ENCODE measurements at places on chromosomes 16 and 17. TPM values are rescaled to one million over a fixed set of nuclear protein-coding genes. Genes with fewer than 3 reads are reported as not detected.

MT1E gene
- 89.4 TPM for total RNA-seq

DNA sequence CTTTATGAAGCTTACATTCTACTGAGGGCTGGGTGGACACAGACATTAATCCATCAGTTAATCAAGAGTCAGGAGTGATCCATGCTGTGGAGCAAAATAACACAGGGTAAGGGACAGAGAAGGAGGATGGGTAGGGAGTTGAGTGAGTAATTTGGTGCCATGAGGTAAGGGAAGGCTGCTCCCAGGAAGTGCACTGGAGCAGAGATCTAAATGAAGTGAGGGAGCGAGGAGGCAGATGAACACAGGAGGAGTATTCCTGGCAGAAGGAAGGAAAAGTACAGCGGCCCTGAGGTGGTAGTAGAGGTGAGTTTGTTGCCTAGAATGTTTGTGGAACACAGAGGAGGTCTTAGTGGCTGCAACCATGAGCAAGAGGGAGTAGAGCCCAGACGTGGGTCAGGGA is 34.8 kb downstream of the ASIC2 start:
- no peak for DNase-seq

- no peak for DNase-seq
Measured at GRCh38 chr17:15371376-15372130, 30.2 kb upstream of the TEKT3 start.

DNA sequence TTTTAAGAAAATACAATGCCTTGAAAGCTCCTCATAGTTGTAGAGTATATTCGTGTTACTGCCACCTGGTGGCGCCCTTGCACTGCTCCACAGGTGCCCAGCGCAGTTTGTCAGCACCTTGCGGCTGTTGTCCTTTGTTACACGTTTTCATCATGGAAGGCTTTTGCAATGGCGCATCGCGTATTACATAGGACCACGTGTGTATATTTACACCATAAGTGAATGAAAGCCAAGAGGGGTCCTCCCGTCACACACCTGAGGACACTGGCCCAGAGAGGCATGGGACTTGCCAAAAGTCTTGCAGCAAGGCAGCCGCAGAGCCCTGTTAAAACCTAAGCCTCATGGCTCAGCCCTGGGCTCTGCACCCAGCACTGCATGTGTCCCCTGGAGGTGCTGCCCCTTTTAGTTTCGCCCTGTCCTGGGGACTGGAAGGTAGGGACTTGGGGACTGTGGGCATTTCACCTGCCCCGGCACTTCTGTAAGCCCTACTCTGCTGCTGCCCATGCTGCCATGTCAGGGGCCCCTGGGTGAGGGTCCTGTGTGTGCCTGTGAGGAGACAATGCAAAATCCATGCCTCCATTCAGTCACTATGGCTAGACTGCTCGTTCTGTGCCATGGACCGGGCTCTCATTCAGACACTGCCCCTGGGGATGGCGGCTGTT is 24.3 kb downstream of the POLR3E start:
- peak; percentile 61 for DNase-seq

DNA sequence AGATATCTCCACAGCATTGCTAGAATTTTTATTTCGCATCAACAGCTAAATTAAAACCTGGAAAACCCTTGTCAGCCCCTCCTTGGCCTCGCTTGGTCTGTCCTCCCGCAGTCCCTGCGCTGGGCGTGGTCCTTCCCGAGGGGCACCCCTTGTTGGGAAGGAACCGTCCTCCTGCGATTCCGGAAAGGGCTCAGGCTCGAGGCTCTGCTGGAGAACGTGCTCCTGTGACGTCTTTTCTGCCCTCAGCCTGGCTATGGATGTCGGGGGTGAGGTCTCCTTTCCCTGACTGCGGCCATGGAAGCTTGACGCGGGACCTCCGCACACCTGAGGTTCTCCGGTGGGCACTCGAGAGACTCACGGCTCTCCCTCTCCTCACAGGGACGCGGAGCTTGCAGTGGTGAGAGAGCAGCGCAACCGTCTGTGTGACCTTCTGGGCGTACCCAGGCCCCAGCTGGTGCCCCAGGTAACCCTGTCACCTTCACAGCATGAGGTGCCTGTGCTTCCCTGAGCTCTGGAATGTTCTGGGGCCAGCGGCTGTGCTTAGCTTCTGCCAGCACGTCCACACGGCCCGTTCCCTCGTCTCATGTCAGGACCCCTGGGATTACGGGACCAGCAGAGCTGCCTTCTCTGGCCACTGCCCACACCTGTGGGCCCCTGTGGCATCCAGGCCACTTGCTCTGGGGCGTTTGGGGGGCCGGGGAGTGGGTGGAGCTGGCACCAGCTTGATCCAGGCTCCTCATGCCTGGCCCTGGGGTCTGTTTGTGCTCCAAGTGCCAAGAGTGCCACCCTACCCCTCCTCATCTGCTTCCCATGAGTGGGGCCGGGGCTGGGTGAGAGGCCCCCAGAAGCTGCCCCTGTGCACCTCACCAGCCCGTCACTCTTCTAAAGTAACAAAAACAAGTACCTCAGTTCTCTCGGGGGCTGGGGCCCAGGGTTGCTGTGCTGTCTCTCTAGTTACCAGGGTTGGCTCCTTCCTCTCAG is 101.5 kb upstream of the ZNF750 start:
- DNase-seq, result no peak

SCARF1 gene
- 0.47 TPM for total RNA-seq

DNA sequence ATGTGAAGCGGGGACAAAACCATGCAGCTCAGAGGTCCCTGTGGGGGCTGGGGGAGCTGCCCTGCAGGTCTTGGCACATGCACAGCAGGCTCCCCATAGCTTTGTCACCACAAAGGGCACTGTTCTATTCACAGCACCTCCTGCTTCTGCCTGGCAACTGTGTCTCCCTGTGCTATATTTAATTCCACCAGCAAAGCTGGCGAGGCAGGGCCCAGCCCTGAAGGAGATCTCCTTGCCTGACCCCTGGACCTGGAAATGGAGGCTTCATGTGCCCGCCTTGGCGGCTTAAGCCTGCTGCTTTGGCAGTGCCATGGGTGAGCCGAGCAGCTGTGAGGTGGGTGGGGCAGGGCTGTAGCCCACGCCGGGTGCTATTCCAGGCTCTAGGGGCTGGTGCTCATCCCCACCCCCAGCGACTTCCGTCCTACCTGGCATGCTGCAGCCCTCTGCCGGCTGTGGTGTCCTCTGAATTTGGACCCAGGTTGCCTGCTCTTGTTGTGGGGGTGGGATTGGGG is 6.8 kb downstream of the LDHD start:
- DNase-seq, result peak; percentile 47

DNA sequence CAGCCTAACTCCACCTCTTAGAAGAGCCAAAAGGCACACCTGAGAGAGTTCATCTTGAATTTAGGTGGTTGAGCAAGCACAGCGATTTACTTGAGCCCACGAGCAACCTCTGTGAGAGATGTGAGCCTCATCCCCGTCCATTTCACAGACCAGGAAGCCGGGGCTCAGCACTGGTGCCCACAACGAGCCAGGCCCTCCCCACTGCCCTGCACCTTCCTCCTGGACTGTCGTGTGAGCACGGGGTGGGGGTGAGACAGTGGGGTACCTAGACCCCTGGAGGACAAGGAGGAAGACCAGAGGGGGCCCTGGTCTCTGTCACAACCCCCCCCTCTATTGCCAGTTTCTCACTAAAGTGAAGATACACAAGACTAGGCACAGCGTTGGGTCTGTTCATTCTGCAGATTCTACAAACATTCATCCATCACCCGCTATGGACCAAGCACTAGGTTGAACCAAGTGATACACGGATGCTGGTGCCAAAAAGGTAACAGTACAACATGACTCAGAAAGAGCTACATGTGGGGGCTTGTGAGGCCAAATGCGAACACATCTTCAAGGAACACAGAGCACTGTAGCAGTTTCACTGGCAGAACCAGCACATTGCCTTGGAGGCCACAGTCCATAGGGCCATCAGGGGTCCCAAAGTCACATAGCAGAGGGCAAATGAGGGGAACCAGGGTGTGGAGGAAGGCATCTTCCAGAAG is 231.9 kb downstream of the PARN start:
- peak; percentile 10 for DNase-seq

AGRP gene
- total RNA-seq, result not detected

- no peak for DNase-seq
Measured at GRCh38 chr16:47664653-47665325, 203.7 kb downstream of the PHKB start.

IKZF3 gene
- not detected for total RNA-seq

GRCh38 chr17:59165933-59166342 is 10.4 kb downstream of the PRR11 start:
- DNase-seq, result peak; percentile 58

GRCh38 chr17:74860872-74861661 is 1.4 kb upstream of the GRIN2C start:
- DNase-seq, result no peak

- DNase-seq, result peak; percentile 92
Measured at GRCh38 chr16:86680162-86680561, 101.8 kb downstream of the FOXL1 start.

DNA sequence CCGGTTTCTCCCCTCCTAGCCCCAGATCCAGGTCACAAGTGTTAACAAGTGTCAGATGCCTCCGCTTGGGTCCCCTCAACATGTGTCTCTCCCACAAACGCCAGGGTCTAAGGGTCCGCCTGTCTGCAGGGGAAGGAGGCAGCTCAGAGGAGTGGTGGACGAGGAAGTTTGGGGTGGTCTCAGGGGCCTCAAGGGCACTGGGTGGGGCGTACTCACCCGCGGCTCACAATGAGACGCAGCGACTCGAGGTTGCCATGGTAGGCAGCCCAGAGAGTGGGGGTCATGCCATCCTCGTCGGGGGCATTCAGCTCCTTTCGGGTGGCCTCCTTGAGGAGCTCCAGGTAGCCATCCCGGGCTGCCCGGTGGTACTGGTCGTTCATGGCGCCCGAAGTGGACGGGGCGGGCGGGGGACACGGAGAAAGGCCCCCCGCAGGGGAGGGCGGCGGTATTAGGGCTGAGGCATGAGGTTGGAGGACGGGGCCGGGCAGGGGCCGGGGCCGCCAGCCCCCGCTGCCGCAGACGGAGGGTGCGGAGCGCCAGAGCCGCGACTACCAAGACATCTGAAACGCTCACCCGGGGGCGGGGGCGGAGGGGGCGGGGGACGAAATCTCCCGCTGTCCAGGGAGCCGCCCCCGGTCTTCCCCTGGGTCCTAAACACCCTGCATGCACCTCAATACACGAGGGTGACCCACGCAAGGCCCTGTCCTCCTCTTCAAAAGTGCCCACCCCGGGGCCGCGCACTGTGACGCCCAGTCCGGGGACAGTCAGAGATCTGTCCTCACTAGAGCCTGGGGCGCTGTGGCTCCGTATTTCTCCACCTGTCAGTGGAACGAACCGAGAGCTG is at the start of gene USH1G:
TSS of gene USH1G (minus strand) at position 562 of the 844 bp plus-strand sequence. CDS start at position 380, 182 bp downstream.
- no peak for DNase-seq

GRCh38 chr16:85164838-85165516 is 52.7 kb upstream of the CIBAR2 start:
- no peak for DNase-seq

- no peak for DNase-seq
Measured at GRCh38 chr17:9324864-9325263, 250.8 kb downstream of the STX8 start.

Measured in M059J (cell line).